ENCODE measurements at places on chromosomes 3 and 15.
A peak's percentile ranks its signal among the peaks of the same experiment; 100 is the strongest.

DNA sequence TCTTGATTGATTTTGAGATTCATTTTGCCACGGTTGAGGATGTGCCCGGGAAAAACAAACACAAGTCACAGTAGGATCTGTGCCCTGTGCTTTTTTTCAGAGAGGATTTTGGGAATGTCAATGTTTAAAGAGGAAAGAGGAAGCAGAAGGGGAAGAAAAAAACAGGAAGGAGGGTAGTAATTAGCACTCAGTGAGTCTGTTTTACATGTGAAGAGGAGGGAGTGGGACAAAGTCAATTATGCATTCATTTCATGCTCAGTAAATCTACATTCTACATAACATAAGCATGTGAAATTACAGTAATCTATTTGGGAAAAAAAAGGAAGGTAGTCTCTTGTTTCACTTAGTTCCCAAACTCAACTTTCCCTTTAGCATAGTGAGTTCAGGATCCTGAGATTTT is 18.3 kb upstream of the CD200 start:
- no peak for DNase-seq

DNA sequence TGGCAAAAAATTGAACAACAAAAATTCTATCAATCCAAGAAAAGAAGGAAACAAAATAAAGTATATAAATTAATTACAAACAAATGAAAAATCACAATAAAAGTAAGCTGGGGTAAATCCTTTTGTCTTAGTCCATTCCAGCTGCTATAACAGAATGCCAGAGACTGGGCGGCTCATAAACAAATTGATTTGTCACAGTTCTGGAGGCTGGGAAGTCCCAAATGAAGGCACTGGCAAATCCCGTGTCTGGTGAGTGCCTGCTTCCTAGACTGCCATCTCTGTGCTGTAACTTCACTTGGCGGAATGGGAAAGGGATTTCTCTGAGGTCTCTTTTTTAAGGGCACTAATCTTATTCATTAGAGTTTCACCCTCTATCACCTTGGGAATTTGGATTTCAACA is 53.6 kb upstream of the RPL35A start:
- no peak for DNase-seq

GRCh38 chr3:148344521-148344920 is 353.2 kb upstream of the AGTR1 start:
- no peak for DNase-seq

GRCh38 chr3:184508938-184509337 is 52.6 kb upstream of the EPHB3 start:
- no peak for DNase-seq

DNA sequence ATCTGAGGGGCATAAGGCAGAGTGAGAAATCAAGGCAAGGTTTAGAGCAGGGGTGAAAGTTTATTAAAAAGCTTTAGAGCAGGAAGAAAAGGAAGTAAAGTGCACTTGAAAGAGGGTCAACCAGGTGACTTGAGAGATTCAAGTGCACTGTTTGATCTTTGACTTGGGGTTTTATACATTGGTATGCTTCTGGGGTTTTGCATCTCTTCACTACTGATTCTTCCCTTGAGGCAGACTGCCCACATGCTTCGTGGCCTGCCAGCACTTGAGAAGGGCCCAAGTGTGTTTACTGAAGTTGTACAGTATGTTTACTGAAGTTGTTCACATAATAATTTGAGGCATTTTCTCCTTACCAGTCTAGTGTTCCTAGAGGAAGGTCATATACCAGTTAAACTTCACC is 367.0 kb upstream of the UBE2E2 start:
- no peak for DNase-seq

DNA sequence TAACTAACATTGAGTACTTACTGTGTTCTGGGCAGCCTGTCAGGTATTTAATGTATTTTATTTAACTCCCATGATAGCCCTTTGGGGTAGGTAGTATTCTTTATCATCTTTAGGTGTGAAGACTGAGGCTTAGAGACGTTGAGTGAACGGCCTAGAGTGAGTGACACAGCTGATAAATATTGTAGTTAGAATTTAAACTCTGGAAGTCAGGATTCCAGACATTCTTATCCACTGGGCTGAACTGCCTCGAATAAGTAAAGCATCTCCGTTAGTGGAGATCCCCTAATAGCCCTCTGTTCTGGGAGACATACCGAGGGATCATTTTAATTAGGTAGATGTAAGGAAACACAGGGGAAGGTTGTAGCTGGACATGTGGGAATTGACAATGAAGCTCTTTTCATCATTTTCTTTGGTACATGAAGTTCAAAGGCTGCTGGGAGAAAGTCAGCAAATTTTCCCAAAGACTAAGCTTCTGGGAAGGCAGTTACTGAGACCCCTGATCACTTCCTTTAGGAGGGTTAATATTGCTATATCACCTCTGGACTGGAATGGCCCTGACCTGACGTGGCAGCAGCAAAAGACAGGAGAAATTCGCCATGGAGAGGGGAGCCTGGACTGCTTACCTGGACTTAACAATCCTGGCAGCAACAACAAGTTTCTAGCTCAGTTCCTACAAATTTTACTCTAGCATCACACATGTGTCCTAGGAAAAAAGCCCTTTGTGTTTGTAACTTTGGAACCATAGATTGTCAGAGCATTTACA is 11.7 kb upstream of the PDCD6IP start:
- DNase-seq, result no peak

DNA sequence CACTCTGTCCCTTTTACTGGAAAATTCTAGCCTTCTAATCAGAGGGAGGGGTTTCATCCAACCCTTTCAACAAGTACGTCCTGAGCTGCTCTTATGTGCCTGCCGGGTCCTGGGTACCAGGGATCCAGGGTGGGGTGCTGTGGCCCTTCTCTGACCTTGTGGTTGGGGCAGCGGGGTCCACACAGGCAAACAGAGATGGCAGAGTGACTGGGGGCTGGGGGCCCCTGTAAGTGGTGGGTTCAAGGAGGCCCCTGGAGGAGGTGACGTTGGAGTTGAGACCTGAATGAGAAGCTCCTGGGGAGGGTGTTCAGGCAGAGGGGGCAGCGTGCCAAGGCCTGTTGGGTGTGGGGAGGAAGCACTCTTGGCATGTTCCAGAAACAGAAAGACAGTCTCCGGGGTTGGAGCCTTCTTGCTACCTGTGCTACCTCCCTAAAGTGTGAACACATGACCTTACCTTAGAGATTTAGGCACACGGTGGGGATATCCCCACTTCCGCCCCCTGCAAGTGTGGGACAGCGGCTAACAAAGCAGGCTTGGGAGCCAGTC is 78.1 kb downstream of the FBLN2 start:
- DNase-seq, result no peak

GRCh38 chr3:123039178-123039577 is 11.6 kb upstream of the SEMA5B start:
- DNase-seq, result no peak

GRCh38 chr3:195410546-195410945 is 32.3 kb downstream of the ACAP2 start:
- DNase-seq, result no peak

- no peak for DNase-seq
These were observed 189.8 kb downstream of the RYR3 start for GRCh38 chr15:33500432-33501195.

DNA sequence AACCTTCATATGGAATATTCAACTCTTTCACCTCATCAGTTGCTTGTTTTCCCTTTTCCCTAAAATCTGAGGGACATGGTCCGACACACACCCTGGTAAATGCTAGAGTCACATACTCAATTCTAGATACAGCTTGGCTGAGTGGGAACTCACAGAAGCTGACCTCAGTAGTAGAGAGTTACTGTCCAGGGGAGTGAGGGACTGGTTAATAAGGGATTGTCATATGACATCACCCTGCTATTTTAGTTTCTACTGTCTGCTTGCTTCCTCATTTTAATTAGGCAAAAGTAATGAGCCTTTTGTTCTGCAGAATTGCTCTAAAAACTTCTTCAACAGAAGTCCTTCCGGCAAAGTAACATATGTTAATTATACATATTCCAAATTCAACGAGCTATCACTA is 244.5 kb downstream of the ZIC4 start:
- no peak for DNase-seq

- DNase-seq, result no peak
These were observed 28.0 kb upstream of the CCDC174 start for GRCh38 chr3:14623569-14624051.

DNA sequence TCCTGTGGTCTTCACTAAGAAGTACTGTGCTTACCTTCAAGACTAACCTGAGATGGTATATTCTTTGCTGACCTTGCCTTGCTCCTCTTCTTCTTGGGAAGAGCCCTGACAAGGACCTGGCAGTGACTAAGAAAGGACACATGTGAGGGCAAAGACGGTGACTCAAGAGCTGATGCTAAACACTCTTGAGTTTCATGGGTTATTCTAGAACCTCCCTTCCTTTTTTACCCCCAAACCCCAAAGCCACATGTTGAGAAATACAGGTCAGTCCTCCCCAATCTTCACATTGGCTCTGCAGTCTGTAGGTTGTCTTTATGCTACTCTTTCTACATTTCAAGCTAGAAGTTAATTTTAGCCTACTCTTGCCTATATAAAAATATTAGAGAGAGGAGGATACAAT is 200.6 kb downstream of the SEMA6D start:
- DNase-seq, result no peak

- DNase-seq, result no peak
These were observed 1121.4 kb upstream of the ALCAM start for GRCh38 chr3:104245261-104245660.

DNA sequence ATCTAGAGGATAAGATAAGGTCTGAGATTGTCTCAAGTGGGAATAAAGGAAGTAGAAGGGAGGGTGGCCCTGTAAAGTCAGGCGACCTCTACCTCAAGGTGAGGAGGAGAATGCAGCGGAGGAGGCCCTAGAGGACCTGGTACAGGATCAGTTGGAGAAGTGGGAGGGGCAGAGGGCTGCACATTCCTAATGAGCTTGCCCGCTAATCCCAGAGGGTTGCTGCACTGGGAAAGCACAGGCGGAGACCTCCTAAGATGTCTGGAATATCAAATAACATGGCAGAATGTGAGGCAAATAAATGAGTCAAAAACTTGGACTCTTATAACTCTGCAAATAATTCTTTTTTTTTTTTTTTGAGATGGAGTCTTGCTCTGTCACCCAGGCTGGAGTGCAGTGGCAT is 30.2 kb upstream of the VPS8 start:
- no peak for DNase-seq

GRCh38 chr15:42548249-42549031 is at the start of the genes HAUS2 and LRRC57:
Gene HAUS2, plus strand, starts transcription at chr15:42548838. Its CDS starts 35 bp downstream, at chr15:42548873.
Gene LRRC57, minus strand, starts transcription at chr15:42548793. Its CDS starts 359 bp downstream, at chr15:42548434.
- DNase-seq, result peak; percentile 86

DNA sequence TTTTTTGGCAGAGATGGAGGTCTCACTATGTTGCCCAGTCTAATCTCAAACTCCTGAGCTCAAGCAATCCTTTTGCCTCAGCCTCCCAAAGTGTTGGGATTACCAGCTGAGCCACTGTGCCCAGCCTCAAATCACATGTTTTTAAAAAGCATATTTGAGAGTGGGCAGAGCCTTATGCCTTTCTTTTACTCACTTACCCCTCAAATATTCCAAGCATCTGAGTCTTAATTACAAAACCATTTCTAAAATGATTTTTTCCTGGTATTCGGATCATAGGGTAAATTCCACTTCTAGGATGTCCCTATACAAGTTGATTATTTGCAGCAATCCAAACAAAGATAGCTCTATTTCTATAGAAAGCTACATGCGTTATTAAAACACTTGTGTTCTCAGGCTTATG is 106.1 kb downstream of the RFTN1 start:
- no peak for DNase-seq

GRCh38 chr3:114379266-114379665 is 85.4 kb downstream of the TIGIT start:
- DNase-seq, result no peak

DNA sequence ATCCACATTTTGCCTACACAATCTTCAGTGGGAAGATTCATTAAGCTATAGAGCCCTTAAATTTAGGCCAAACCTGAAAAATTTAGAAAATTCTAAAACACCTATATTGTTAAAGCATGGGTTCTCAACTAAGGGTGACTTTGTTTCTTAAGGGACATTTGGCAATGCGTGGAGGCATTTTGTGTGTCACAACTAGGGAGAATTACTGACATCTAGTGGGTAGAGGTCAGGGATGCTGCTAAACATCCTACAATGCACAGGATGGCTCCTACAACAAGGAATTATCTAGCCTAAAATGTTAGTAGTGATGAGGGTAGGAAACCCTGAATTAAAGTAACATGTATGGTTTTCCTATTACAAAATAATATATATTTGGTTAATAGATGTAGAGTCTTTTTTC is 55.8 kb downstream of the TBC1D5 start:
- DNase-seq, result no peak

- DNase-seq, result no peak
These were observed 197.2 kb upstream of the VEPH1 start for GRCh38 chr3:157700405-157700804.

- no peak for DNase-seq
These were observed 4.4 kb upstream of the IQSEC1 start for GRCh38 chr3:13077431-13078162.

GRCh38 chr3:44323341-44323955 is 15.1 kb upstream of the TCAIM start:
- DNase-seq, result peak; percentile 59

GRCh38 chr3:23819599-23820360 is 14.0 kb downstream of the UBE2E1 start:
- DNase-seq, result no peak

- DNase-seq, result no peak
These were observed 19.7 kb downstream of the SLC6A20 start for GRCh38 chr3:45776611-45777010.

- DNase-seq, result no peak
These were observed 45.9 kb upstream of the ABHD10 start for GRCh38 chr3:111932946-111933345.

GRCh38 chr3:123821920-123822319 is 62.2 kb downstream of the MYLK start:
- no peak for DNase-seq

DNA sequence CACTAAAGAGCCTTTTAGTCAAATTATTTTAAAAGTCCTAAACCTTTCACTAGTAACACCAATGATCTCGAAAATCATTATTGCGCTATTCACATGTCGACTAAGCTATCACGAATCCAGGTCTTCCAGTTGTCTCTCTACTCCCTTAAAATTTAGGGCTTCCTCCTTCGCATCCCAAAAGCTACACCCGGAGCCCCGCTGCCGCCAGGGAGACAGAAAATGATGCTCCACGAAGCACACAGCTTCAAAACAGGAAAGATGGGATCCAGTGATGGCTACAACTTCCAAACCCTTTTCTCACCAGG is 253 bp downstream of the IFT80 start:
- no peak for DNase-seq

Data from CD4-positive, alpha-beta T cell treated with Interleukin-10 for 1 hour (primary cell).